ENCODE measurements at places on chromosomes 6 and 20. TPM values are rescaled to one million over a fixed set of nuclear protein-coding genes. Genes with fewer than 3 reads are reported as not detected.

Gene SCP2D1
- total RNA-seq = not detected

Gene ANKRD6
- 13.3 TPM for total RNA-seq

Gene KIAA1586
- 6.6 TPM for total RNA-seq

Gene KLHDC3
- 52.1 TPM for total RNA-seq

Gene GABRR1
- total RNA-seq = not detected

Gene MYLK4
- total RNA-seq = 0.74 TPM

Gene ARMC2
- total RNA-seq = 11.5 TPM

Gene NCOA3
- total RNA-seq = 47.1 TPM

Gene PPIL6
- 3.9 TPM for total RNA-seq

Gene C20orf141
- not detected for total RNA-seq

Gene HLA-DRA
- total RNA-seq = 158 TPM

Gene TNF
- not detected for total RNA-seq

Gene PHF1
- total RNA-seq = 73.2 TPM

Gene HCK
- 10.1 TPM for total RNA-seq

Gene SLC16A10
- total RNA-seq = 5.4 TPM
